Activated CD4-positive, CD25-positive, alpha-beta regulatory T cell treated with anti-CD3 and anti-CD28 coated beads, Interleukin-2, amount 50 U/mL, for 16 hours (primary cell): ENCODE measurements at places on chromosomes 3 and 15.

GRCh38 chr15:67945951-67946700, 106.3 kb upstream of the RNU6-1 start:
- no peak for DNase-seq

- no peak for DNase-seq
These were observed 25.1 kb upstream of the CTNNB1 start for GRCh38 chr3:41173926-41174885.

DNA sequence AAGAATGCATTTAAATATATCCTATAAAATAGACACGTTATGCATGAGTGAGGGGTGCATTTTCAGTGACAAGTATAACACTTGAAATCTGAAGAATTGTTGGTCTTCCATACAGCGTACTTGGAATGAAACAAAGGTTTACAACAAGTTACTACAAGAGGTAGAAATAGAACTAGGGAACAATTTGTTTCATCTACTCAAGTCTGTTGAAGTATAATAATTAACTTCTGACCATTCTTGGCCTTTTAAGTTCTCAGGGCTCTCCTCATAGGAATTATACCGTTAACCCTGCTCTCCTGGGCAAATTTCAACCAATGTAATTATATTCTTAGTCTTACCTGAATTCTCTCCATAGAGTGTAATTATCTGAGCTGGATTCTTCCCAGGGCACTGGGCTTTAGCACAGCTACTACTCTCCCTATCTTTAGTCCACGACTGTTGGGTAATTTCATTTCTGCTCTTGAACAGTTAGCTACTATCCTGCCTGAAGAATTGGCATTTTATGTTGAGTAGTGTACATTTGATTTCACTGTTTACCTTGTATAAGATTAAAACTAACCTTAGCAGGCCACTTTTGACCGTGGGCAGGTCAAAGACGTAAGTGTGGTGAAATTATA, 100.6 kb downstream of the UBE2E2 start:
- no peak for DNase-seq

- no peak for DNase-seq
These were observed 37.7 kb upstream of the PLXNA1 start for GRCh38 chr3:126945171-126945721.

GRCh38 chr15:40603935-40604334, 9.9 kb downstream of the KNL1 start:
- no peak for DNase-seq

GRCh38 chr15:26358708-26359107, 414.2 kb downstream of the GABRB3 start:
- DNase-seq, result no peak

DNA sequence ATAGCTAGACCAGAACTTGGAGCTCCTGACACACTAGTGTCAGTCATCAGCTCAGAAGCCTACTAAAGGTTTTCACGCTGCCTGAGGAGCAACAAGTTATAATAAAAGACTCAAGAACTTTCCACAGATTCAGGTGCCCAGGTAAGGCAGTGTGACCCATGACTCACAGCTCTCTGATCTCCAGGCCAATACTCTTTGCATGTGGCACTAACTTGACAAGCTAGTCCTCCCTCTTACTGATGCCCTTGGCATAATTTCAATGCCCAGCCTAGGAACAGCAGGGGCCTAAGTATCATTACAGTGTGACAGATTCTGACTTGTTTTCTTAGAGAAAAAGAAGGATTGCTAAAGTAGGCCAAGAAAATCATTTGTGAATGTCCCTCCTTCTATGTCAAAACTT, 38.4 kb downstream of the MEIS2 start:
- no peak for DNase-seq

DNA sequence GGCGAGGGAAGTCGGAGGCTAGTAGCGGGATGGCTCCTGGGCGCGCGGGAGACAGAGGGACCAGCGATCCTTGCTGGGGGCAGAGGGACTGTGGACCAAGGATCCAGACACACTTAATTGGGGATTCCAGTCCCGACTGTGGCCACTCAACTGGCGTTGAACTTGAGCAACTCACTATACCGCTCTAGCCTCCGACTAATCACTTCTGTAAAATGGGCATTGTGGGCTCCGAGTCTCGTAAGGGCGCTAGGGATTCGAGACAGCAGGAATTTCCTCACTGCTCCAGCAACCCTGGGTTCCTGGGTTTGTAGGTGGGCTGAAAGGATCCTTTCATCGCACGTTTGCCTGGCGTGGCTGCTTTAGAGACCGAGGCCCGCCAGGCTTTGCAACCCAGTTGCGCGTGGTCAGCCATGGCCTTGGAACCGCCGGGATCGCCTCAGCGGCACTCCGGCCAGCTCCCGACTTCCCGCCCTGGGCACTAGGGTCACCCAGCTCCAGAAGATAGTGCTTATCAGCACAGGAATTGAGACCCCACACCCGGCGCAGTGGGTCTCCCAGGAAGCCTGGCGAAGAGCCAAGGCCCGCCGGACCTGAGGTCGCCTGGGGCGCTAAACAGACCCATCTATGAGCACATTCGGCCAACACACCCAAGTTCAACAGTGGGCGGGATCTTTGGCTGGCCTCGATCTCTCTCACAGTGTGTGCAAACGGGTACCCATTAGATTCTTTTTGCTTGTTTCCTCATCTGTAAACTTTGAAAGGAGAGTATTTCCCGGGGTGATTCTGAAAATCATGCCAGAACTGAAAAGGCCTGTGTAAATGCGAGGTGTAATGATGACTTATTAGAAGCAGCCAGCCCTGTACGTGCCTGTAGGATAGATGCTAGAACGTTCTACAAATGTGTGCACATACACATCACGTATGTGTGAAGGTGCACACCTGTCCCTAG, 9.9 kb downstream of the FOXL2 start:
- DNase-seq, result no peak

- DNase-seq, result no peak
These were observed 139.3 kb downstream of the SOX2 start for GRCh38 chr3:181851063-181851462.

DNA sequence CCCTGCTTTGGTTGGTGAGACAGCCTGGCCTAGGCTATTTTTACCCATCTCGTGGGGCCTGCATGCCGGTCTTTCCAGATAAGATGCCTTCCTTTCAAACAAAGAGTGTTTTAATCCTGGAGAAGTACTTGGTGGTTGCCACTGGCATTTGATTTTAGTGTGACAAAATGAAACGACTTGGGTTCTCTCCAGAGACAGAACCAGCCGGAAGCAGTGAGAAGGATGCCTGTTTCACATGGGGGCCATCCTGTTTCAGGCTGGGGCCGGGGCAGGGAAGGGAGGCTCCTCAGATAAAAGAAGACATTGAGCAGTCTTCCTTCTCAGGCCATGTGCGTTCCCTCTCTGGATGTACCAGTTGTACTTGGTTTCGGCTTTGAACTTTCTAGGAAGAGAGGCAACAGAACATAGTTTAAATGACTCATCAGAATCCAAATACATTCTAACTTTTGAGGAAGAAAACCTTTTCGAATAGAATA, 74.9 kb downstream of the TOP2B start:
- no peak for DNase-seq

DNA sequence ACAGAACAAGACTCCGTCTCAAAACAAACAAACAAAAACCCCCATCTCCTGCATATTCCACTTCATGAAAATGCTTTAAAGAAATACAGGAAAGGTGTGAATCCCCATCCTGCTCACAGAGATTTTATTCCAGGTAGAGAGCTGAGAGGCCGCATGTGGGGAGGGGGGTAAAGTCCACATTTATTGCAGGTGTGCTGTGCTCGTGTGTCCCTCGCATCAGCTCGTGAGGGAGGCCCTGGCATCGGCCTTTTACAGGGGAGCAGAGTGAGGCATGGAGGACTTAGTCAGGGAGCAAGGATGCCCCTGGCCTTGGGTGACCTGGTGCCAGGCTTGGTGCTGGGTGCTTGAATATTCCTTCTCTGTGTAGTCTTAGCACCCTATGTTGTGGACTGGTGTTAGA, 413.5 kb upstream of the C2CD4B start:
- no peak for DNase-seq

DNA sequence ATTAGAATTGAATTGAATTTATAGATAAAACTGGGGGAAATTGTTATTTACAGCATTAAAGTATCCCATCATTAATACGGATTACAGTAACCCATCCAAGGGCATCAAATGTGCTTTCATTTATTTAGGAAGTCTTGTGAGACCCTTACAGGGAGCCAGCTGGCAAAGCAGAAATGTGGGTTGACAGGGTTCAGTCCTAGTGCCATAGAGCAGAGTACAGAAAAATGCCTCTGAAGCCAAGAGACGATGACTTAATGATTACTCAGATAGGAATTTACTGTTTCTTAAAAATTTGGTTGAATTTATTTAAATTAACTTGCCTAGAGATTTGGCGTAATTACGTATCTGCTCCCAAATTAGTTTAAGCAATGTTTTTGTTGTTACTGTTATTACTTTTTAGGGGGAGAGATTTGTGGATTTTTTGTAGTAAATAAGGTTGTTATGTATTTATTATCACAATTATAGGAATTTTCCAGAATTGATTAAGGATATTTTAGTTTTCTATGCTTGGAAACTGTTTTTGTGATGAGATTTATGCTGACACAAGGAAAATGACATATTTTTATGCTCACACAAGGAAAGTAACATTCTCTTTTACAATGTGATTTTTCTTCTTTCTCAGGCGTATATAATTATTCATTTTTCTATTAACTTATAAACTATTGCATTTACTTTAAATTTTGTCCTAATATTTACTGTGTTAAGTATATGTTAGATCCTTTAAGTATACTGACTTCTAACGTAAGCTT, 152.0 kb downstream of the EPHA6 start:
- no peak for DNase-seq

- DNase-seq, result no peak
These were observed 50.8 kb downstream of the SUSD5 start for GRCh38 chr3:33167716-33168336.

- no peak for DNase-seq
These were observed 121.4 kb upstream of the GMNC start for GRCh38 chr3:190983875-190984274.

- DNase-seq, result no peak
These were observed 1.7 kb upstream of the IP6K1 start for GRCh38 chr3:49788056-49788455.

DNA sequence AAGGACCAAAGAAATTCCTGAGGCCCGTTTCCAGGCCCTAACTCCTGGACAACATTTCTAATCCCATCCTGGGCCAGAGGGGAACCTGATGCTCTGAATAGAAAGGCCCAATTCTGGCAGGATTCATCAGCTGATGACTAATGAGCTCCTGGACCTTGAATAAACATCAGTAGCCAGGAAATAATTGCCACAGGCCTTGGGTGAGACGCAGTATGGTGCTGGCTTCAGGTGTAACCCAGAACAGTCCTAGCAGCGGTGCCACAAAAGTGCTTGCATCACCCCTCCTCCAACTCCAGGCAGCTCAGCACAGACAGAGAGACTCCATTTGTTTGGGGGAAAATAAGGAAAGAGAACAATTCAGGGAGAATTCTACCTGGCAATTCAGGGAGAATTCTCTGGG, 184.7 kb upstream of the POU1F1 start:
- DNase-seq, result no peak

- DNase-seq, result no peak
These were observed 17.3 kb upstream of the SOX14 start for GRCh38 chr3:137746808-137747207.

DNA sequence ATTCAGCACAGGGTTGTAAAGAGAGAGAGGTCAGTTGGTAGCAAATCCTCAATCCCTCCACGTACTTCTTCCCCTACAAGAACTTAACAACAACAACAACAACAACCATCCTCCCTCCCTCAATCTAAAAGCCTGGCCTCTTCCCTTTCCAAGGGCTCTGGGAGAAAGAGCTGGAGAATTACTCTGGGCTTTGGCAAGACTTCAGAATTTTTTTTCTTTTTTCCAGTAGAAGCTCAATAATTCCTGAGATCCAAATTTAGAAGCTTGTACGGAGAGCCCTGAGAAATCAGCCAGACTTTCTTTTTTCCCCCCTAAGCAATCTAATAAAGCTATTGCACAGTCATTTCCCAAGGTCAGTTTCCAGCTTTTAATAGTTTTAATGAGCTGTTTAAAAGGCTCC, 95.8 kb upstream of the CACNA2D3 start:
- no peak for DNase-seq

DNA sequence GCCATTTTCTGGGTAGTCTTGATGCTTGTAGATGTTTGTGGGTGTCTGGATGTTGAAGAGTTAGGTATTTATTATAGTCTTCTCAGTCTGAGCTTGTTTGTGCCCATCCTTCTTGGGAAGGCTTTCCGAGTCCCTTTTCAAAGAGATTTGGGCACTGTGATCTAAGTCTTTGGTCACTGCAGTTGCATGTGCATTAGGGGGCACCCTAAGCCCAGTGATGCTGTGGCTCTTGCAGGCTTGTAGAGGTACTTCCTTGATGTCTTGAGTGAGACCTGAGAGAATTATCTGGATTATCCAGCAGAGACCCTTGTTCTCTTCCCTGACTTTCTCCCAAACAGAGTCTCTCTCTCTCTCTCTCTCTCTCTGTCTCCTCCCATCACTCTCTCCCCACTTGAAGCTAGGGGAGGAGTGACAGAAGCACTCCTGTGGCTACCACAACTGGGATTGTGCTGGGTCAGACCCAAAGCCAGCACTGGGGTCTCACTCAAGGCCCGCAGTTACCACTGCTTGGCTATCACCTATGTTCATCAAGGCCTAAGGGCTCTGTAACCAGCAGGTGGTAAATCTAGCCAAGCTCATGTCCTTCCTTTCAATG, 68.5 kb downstream of the TMCO5A start:
- no peak for DNase-seq

GRCh38 chr3:188253123-188253793, 99.3 kb downstream of the LPP start:
- no peak for DNase-seq

GRCh38 chr15:95025924-95026728, 794.8 kb downstream of the MCTP2 start:
- no peak for DNase-seq

- no peak for DNase-seq
These were observed 19.2 kb downstream of the NME9 start for GRCh38 chr3:138310494-138310893.

GRCh38 chr3:173743516-173743915, 346.0 kb downstream of the NLGN1 start:
- no peak for DNase-seq

GRCh38 chr3:153285982-153286381, 124.0 kb downstream of the RAP2B start:
- DNase-seq, result no peak
